Caco-2 (cell line): ENCODE measurements at places on chromosomes 3 and 15.

DNA sequence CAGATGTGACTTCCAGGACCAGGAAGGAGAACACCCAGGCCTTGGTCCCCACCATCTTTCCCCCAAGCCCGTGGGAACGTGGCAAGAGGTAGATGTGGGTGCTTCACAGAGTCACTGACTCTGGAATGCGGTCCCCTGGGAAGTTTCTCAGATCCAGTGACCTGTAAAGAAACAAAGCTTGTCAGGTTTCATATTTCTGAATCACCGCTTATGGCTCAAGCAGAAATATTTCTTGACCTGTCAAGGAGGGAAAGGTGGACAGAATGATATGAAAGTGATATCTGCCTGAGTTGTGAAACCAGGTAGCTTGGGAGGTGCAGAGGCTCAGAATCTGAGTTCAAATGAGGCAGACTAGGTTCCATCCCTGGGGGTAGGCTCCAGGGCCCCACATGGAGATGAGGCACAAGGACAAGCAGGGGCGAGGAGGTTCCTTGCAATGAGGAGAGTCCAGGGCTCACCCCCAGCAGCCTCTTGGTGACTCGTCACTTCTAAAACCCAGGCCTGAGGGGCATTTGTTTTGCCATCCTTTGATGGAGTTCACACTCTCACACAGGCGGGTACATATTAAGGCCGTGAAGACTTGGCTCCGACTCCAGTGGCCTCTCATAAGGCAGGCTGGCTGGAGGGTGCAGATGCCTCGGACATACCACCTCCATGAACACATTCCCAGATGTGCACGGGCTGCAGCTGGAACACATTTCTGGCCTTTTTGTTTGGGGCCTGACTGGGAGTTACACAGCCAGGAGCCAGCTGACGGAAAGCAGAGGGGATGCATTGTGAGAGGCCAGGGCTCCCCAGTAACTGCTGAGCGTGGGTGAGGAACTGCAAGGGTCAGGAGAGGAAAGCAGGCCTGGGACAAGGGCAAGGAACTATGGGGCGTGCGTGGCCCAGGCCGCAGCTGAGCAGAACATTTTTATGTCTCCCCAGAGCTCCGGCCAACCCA lies 1.3 kb downstream of the CILP start:
- DNase-seq, result no peak

GRCh38 chr15:81056304-81056703 lies 55.6 kb downstream of the TLNRD1 start:
- no peak for DNase-seq

DNA sequence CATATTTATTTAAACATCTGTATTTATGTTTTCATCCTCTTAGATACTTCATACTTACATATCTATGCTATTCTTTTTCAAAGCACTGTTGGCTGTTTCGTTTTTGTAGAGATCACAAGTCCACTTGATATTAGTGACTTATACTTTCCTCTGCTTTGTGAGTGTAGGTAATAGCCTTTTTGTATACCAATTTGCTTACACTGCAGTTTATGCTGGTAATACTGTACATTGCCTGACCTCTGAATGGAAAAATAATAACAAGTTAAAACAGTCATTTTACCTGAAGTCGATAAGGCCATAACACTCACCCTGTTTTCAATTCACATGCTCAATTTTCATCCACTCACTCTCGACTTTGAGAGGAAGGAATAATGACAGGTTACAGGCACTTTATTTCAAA lies 89.9 kb upstream of the NANOGP8 start:
- no peak for DNase-seq

GRCh38 chr3:150133293-150133692 lies 162.6 kb upstream of the PFN2 start:
- no peak for DNase-seq

- no peak for DNase-seq
These were observed 9.4 kb downstream of the DCUN1D1 start for GRCh38 chr3:182970811-182971418.

GRCh38 chr3:75089841-75090240 lies 475.4 kb upstream of the CNTN3 start:
- no peak for DNase-seq

GRCh38 chr3:172659246-172660002 lies 51.4 kb downstream of the NCEH1 start:
- DNase-seq, result no peak

GRCh38 chr3:170520996-170521395 lies 64.9 kb downstream of the SLC7A14 start:
- DNase-seq, result no peak

DNA sequence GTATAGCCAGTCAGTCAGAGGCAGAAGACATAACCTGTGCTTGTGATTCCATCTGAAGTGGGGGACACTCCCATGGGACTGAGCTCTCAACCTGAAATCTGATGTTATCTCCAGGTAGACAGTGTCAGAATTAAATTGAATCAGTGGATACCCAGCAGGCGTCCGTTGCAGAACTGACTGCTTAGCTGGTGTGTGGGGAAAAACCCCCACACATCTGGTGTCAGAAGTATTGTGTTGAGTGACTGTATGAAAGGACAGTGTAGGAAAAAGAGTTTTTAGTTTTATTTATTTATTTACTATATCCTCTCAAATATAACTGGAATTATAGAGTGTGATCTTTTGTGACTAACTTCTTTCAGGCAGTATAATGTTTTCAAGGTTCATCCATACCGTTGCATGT lies 10.4 kb downstream of the KPNA4 start:
- no peak for DNase-seq

- peak; percentile 97 for DNase-seq
These were observed 9.9 kb downstream of the AMOTL2 start for GRCh38 chr3:134364061-134364935.

- DNase-seq, result no peak
These were observed 279.0 kb upstream of the WNT5A start for GRCh38 chr3:55765906-55766701.

- DNase-seq, result no peak
These were observed 430.6 kb downstream of the MECOM start for GRCh38 chr3:169232863-169233262.

DNA sequence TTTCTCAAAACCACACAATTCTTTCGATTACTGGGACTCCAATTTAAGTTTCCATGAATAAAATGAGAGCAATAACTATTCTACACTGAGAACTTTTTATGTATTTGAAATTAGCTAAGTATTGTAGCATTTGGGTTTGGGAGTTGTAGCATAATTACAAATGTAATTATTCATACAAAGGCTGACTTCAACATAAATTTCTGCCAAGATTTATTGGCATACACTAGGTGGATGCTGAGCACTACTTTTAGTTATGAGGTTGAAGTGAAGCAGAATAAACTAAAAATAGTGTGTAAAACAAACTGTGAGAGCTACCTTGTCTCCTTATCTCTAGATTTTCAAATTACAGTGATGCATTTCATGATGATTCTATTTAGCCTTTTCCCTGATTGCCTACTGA lies 516.1 kb downstream of the ZNF385D start:
- no peak for DNase-seq

- no peak for DNase-seq
These were observed 24.0 kb upstream of the EHD4 start for GRCh38 chr15:41996376-41996775.

DNA sequence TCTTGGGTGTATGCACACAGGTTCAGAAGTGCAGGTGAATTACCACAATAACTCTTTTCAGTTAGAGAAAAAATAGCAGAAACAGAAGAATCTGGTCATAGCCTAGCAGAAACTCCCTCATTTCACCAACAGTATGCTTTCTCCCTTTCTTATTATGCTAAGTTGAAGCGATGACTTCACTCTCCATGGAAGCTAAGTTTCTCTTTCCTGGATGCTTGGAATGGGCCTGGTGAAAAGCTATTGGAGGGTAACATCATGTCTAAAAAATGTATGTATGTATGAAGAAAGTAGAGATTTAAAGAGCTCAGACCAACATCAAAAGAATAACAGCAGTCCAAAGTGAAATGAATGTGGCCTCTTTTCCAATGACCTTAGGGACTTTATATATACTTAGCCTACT lies 145.5 kb downstream of the TIGIT start:
- DNase-seq, result no peak

DNA sequence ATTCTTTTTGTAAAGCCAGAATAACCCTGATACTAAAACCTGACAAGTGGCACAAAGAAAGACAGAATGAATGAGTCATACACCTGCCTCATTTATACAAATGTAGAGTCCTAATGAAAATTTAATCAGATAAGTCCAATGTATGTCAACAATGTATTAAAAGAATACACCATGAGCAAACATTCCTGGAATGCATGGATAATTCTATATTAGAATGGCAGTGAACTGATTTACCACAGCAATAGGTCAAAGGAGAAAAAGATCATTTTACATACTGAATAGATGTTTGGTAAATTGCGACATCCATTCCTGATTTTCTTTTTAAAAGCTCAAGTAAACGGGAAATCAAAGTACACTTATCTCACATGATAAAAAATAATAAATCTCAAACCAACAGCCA lies 11.2 kb upstream of the LOXL1 start:
- DNase-seq, result no peak

DNA sequence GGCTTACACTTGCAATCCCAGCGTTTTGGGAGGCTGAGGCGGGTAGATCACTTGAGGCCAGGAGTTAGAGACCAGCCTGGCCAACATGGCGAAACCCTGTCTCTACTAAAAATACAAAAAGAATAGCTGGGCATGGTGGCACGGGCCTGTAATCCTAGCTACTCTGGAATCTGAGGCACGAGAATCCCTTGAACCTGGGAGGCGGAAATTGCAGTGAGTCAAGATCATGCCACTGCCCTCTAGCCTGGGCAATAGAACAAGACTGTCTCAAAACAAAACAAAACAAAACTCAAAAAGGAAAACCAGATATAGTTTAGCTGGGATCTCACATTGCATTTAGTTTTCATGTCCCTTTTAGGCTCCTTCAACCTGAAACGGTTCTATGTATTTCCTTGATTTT lies 2.9 kb upstream of the USP50 start:
- no peak for DNase-seq

DNA sequence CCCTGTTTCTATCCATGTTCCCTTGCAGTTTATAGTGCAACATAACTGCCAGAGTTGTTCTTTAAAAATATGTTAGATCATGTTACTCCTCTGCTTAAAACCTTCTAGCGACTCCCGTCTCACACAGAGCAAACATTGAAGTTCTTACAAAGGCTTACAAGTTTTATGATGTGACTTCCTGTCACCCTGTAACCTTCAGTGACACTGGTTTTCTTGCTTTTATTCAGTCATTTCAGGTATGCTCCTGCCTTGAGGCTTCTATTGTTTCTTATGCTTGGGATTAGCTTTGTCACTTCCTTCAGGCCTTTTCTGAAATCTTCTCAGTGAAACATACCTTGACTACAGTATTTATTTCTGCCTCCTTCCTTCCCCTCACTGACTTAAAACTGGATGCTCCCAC lies 252.1 kb downstream of the DOCK3 start:
- no peak for DNase-seq

DNA sequence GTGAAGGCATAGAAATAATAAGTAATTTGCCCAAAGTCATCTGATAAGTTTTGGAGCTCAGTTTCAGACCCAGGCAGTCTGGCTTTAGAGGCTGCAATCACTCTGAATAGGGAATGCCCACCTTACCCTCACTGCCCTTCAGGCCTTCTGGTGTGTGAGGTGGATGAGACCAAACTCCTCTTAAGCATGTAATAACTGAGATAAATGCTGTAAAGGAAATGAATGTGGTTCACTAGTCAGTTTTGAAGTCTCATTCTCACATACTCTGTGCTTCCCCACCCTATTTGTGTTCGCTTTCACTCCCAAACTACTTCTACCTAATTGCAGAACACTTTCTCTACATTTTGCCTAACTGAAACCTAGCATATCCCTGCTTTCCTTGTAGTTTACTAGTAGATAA lies 144.1 kb downstream of the FILIP1L start:
- DNase-seq, result no peak

GRCh38 chr3:192835818-192836815 lies 81.5 kb downstream of the MB21D2 start:
- DNase-seq, result no peak

GRCh38 chr3:35739964-35740527 lies 100.7 kb downstream of the ARPP21 start:
- DNase-seq, result no peak

- no peak for DNase-seq
These were observed 2.0 kb upstream of the PTPN23 start for GRCh38 chr3:47378869-47379268.

DNA sequence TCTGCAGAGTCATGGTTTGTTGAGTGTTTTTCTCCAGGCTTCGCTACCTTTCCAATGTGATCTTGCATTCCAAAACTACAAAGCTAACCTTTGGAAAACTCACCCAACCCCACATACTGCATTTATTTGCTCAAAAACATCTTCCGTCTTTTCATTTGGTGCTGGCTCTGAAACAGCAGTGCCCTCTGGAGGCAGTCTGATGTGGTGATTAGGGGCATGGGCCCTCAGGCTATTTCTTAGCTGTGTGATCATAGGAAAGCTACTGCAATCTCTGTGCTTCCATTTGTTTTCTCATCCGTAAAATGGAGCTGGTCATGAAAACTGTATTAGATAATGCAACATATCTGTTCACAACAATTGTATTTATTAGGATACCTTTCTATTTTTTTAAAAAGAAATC lies 47.0 kb downstream of the MTHFS start:
- peak; percentile 41 for DNase-seq

- no peak for DNase-seq
These were observed 93.8 kb downstream of the SQOR start for GRCh38 chr15:45728641-45729040.

GRCh38 chr3:183576487-183577107 lies 21.1 kb upstream of the KLHL6 start:
- no peak for DNase-seq

DNA sequence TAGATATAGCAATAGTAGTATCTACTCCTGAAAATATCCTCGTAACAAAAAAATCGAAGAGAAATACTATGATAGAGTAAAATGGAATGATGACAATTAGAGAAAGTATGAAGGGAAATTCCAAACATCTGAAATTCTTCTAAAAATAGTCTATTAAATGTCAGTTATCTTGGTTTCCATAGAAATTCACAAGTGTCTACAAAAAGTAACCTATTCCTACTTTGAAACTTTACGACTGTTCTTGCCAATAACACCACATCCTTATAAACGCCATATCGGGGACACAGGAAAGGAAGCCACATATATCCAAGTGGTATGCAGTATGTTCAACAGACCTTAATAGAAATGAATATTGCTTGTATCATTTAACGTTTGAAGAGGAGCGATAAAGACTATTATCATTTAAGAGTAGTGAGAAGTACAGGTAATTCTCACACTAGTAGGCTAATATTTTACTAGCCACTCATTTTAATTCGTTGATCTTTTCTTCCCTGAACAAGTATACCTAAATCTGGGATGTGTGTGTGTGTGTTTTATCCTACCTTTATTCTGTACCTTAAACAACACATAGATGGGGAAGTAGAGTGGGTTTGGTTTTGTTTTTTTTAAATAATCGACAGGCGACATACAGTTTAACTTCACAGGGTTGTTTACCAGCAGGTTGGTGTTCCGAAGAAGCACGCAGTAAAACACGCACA lies 1.2 kb downstream of the GPR176 start:
- no peak for DNase-seq

- DNase-seq, result no peak
These were observed 66.2 kb downstream of the ABCC5 start for GRCh38 chr3:183951459-183951858.

DNA sequence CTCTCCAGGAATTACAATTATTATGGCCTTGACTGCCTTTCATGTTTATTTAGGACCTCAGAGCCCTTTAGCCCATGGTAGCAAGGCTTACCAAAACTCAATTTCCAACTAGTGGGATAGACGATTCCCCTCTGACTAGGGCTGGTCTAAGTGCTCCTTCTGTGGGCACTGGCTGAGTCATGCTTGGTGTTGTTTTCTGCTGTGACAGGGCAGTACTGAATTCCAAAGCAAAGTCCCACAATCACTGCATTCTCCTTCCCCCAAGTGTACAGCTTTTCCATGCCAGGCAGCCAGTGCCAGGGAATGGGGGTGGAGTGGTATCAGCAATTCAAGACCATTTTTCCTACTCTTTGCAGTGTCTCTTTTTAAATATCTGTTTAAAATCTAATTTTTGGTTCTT lies 509.0 kb upstream of the NECTIN3 start:
- no peak for DNase-seq
